ENCODE measurements at places on chromosomes 11 and 22.

DNA sequence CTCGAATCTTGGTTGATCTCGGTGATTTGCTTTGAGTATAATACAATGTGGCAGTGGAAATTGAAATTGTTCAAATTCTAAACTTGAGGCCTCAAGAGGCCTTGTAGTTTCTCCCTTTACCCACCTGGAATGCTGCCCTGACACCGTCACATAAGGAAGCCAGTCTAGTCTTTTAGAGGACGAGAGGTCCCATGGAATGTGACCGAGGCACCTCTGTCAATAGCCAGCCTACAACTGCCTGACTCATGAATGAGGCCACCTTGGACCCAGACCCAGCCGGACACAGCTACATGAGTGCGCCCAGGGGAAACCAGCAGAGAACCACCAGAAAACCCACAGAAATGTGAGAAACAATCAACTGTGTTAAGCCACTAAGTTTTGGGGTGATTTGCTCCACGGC, 52.5 kb downstream of the RPL27A start:
- DNase-seq: no peak

GRCh38 chr22:29524442-29525191, 28.9 kb downstream of the THOC5 start:
- DNase-seq: peak; percentile 21

DNA sequence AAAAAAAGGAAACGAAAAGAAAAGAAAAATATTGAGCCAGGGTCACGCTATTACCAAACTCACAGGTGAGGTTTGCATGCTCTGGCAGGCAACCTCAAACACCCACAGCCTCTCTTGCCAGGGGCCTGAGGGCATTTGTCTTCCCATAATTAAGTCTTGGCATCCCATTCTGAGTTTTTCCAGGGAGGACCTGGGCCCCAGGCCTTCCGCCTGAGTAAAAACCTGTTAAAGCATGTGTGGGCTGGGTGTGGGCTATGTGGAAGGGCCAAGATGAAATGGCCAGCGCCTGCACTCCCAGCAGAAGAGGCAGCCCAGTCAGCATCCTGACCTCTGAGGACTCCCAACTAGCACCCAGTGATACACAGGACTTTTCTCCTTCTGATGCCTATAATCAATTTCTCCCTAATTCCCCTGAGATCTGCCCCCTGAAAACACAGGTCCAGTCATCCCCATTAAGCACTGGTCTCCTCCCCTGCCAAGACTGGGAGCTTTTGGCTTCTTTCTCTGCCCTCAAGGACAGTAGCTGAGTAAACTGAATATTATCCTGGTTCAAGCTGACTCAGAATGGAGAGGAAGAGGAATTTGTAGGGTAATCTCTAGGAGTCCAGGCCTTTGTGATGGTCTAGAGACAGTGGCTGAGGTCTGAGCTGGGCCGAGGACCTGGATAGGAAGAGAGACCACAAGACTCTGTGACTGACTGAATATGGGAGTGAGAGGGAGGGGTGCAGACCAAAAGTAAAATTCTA, 35.6 kb upstream of the ACER3 start:
- DNase-seq: peak; percentile 86

- DNase-seq: peak; percentile 93
Observed at GRCh38 chr11:16280256-16280682, 76.1 kb downstream of the SOX6 start.

DNA sequence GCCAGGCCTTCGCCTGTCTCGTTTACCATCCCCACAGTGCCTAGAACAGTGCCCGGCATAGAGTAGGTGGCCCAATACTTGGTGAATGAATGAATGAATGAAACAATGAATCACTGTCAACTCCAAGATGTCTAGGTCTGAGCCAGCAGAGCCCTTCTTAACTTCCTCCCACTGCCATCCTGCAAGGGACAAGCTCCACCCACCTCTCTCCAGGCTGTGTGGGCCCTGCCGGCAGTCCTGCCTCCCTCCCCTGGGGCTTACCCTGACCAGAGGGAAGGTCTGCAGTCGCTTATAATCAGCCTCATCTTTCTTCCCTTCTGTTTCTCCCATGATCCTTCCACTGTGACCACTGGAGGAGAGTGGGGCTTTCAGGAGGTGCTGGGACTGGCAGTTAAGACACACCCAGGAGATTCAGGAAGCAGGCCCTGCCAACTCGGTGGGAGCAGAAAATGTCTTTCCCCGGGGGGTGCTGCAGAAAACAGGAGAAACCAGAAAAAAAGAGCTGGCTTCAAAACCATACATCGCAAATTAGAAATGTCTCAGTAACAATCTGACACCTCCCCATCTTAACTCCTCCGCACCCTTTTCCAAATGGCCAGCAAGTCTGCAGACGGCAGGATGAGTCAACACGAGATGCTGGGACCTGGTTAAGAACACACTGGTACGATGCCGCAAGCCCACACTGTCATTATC, 11.4 kb downstream of the DNAL4 start:
- DNase-seq: peak; percentile 50

- DNase-seq: no peak
Observed at GRCh38 chr11:94599510-94599909, 32.3 kb downstream of the PIWIL4 start.

DNA sequence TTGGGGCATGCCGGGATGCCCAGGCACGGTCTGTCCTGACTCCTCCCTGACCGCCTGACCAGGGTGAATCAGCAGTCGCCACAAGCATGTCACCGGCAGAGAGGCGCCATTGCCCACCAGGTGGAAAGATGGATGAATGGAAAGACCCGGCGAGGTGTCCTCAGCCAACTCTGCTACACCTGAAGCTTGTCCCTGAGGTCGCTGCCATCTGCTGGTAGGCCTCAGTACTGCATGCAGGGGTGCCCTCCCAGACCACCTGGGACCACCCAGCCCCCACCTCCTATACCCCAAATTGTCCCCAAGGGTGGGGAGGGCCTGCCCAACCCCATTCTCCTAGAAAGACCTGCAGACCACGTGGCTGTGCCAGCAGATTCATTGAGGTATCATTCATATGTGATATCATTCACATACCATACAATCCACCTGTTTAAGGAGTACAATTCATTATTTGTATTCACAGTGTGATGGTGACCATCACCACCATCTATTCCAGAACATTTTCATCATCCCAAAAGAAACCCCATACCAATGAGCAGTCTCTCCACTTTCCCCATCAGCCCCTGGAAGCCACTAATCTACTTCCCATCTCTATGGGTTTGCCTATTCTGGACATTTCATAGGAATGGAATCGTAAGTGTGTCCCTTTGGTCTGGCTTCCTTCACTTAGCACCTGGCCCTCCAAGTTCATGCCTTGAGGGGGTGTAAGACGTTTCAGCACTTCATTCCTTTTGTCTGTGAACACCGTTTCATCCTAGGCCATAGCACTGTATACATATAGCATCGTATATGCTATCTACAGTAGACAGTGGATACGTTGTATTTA, 17.5 kb downstream of the FGF3 start:
- DNase-seq: peak; percentile 66

DNA sequence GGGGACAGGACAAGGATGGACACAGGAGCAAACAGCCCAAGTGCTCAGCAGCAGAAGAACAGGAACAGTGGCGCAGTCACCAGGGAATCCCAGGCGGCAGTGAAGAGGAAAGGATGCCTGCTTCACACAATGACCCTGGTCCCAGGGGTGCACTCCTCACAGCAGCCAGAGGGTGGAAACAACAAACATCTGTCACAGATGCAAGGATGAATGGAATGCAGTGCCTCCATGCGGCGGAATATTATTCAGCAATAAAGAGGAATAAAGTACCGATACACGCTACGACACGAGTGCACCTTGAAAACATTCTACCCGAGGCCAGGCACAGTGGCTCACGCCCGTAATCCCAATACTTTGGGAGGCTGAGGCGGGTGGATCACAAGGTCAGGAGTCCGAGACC, 12.7 kb downstream of the CSNK1E start:
- no peak for DNase-seq

All from OCI-M1 (cell line).